Upper lobe of left lung (tissue), 6 donors: ENCODE measurements at places on chromosomes 13 and 19.

GRCh38 chr13:59416561-59416960, 747.2 kb downstream of the DIAPH3 start:
- DNase-seq, result no peak

DNA sequence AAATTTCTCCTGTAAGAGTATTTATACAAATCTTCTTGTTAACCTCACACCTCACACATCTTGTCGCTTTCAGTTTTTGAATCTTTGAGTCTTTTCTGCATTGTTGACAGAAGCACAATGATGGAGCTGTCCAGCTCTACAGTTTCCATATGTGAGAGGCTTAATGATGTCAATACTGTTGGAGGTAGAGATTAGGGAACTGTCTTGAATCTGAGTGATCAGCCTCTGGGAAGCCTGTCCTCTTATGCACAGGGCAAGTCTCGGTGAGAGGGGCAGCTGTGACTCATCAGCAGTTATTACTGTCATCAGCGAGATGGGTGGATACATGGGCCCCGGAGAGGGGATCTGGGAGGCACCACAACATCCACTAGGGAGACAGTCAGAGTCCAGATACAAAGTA, 4.6 kb upstream of the ITGBL1 start:
- DNase-seq, result no peak

DNA sequence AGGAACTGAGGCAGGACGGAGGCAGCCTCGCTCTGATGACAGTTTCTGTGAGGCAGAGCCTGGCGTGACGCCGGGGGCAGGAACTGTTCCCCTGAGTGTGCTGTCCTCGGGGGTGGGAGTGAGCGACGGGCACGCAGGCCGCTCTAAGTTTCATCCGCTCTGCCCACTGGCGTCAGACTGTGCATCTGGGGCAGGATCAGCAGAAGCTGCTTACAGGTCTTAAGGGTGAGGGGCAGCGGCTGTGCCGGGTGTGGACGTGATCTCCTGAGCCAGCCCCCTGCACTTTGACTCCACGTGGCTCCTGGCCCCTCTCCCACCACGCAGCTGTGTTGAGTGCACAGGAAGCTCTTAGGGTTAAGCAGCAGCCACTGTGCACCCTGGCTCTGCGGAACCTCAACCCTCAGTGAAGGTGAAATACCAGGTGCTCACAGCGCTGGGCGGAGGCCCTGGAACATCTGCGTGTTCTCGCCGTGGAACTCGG, 1.5 kb downstream of the GRK1 start:
- DNase-seq, result peak; percentile 58

DNA sequence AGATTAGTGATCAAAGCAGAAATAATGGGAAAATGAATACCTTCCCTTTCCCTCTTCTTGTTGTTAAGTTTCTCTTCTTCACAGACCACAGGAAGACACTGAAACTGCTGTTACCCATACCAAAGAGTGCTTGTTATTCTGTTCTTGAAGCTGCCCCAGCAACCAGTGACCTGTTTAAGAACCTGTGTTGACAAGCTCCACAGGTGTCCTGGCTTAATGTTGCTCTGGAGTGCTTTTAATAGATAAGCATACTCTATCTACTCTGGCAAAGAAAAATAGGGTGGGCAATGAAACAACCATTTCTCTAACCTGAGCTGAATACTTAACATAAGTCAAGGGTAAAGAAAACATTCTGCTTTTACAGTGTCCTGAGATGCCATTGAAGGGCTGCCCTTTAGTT, 506.7 kb upstream of the GPC6 start:
- DNase-seq, result no peak

- DNase-seq, result peak; percentile 41
Observed at GRCh38 chr19:55118401-55118991, 1.1 kb upstream of the PPP1R12C start.

DNA sequence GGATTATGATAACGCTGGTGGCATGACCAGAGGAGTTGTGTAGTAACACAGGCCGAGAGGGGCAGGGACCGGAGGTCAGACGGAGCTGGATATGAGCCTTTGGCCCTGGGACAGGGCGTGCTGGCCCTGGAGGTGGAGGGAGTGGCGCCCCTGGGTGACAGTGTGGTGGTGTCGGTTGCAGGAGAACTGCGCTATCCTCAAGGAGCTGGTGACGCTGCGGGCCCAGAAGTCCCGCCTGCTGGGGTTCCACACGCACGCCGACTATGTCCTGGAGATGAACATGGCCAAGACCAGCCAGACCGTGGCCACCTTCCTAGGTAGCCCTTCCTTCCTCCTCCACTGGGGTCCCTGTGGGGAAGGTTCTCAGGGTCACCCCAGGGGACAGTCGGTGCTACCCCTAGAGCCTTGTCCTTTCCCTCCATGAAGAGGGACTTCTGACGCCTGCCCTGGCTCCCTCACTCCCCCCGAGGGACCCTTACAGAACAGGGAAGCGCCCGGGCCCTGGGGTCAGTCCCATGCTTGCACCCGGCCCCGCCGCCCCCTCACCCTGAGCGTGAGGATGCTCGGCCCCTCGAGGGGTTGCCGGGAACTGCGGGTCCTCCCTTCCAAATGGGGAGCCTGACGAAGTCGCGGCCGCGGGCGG, 12.8 kb upstream of the ZNF554 start:
- no peak for DNase-seq

DNA sequence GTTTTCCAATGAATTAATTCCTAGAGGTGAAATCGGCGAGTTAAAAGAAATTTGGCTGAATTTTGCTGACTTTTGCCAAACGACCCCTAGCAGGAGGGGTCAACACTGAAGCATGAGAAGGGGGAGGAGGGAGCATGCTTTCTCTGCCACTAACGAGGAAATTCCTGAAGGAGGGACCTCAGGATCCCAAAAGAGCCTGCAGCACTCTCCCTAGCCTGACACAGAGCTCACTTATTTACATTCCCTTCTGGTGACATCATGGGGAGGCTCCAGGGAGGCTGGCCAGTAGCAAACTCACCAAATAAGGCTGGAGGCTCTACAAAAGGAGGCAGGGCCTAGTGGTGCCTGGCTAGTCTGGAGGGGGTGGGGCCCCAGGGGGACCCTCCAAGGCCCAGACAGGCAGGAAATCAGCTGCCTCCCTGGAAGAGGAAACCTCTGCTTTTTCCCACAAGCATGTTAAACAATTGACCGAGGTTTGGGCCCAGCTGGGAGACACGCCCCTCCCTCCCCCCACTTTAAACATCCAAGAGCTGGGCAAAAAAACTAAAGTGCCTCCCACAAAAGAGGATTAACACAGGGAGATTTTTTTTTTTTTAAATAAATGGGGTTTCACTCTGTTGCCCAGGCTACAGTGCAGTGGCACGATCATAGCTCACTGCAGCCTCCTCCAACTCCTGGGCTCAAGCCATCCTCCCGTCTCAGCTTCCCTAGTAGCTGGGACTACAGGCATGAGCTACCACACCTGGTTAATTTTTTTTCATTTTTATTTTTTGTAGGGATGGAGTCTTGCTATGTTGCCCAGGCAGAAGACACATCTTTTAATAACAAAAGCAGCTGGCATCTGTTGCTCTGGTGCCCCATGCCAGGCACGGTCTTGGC, 2.1 kb downstream of the DAPK3 start:
- peak; percentile 93 for DNase-seq

GRCh38 chr13:31503626-31504025, 235.7 kb upstream of the RXFP2 start:
- DNase-seq, result no peak

DNA sequence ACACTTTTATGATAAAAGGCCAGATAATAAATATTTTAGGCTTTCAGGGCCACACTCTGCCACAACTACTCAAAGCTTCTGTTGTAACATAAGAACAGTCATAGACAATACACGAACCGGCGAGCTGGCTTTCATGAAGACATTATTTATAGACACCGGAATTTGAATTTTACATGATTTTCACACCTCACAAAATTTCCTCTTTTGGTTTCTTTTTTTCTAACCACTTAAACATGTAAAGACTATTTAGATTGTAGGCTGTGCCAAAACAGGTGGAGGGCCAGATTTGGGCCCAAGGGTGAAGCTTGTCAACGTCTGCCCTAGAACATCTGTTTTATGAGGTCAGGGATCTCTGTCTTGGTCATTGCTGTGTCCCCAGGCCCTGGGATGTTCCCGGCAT, 29.7 kb upstream of the FXYD3 start:
- no peak for DNase-seq

- DNase-seq, result no peak
Observed at GRCh38 chr13:70023516-70023915, 84.1 kb upstream of the ATXN8OS start.

DNA sequence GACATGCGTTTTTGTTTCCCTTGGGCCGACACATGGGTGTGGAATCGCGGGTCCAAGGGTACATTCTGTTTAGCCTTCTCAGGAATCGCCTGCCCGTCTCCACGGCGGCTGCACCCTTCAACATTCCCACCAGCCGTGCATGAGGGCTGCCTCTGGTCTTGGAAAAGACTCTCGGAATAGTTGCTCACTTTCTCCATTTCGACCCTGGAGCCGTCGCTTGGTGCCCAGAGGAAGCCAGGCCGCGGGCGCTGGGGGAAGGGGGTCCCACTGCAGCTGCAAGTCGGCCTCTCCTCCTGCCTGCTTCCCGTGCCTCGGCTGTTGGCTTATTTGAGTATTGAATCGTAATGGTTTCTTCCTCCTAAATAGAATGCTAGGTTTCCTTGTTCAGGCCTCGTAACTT, 51.5 kb downstream of the KDM4B start:
- no peak for DNase-seq

DNA sequence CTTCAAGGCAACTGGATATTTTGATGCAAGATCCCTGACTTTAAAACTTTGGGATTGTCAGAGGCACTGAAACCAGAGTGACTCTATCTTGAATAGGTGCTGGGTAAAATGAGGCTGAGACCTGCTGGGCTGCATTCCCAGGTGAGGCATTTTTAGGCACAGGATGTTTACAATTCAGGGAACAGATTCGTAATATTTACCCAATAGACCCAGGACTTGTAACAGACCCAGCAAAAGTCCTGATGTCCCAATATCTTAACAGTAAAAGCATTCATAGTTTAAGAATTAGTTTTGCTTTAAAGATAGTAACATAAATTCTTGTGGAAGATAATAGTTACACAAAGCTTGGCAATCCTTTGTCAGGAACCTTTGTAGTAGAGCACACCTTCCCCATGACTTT, 166.2 kb downstream of the FGF14 start:
- DNase-seq, result no peak

- DNase-seq, result no peak
Observed at GRCh38 chr13:62337109-62337880, 921.6 kb upstream of the PCDH20 start.

GRCh38 chr19:1799695-1800342, 12.3 kb downstream of the ATP8B3 start:
- DNase-seq, result no peak

DNA sequence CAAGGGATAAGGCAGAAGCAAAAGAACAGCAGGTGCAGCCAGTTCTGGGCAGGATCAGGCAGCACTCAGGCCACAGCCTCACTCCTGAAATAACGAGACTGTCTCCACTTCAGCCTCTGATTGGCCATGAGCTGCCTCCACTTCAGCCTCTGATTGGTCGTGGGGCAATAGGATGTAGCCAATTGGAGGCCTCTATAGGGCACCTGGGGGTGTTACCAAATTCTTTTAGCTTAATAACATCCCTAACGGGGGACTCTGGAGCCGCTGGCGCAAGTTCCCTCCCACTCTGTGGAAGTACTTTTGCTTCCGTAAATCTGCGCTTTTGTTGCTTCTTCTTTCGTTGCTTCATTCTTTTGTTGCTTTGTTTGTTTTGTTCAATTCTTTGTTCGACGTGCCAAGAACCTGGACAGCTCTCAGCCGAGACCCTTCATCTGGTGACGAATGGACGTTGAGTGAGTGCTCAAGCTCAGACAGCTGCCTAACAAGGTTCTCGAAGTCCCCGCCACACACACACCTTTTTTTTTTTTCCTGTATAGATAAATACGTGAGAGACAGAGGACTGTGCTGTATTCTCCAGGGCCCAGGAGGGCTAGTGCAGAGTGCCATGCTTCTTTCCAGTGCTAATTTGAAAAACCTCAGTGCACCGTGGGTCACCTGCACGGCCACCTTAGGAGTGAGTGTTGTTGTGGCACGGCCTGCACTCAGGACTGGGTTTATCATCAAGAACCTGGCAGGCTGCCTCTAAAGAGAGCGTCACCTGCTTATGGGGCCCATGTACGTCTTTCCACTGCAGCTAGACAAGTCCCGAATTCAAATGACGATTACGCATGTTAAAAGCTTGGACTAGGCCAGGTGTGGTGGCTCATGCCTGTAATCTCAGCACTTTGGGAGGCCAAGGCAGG, 32.0 kb upstream of the TUBGCP3 start:
- DNase-seq, result peak; percentile 78

DNA sequence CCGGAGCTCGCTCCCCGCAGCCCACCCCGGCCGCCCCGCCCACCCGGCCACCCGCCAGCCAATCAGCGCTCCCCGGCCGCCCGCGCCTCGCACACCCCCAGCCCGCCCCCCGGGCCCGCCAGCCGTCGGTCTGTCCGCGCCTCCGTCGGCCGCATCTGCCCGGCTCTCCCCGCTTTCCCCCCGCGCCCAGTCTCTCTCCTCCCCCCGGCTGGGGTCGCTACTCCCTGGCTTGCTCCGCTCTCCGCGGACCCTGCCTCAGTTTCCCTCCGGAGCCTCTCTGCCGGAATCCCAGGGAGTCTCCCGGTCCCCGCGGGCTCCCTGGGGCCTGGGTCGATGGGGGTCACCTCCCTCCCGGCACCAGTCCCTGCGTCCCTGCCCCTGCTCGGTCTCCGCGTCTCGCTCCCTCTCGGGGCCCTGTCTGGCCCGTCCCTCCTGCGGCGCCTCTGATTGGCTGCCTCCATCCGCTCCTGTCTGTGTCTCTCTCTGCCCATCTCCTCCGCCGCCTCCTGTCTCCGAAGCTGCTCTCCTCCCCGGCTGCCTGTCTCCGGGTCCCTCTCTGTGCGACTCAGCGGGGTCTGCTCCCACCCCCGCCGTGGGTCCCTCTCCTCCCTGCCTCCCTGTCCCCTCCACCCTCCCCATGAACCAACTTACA, 484 bp downstream of the IL11 start:
- DNase-seq, result no peak

DNA sequence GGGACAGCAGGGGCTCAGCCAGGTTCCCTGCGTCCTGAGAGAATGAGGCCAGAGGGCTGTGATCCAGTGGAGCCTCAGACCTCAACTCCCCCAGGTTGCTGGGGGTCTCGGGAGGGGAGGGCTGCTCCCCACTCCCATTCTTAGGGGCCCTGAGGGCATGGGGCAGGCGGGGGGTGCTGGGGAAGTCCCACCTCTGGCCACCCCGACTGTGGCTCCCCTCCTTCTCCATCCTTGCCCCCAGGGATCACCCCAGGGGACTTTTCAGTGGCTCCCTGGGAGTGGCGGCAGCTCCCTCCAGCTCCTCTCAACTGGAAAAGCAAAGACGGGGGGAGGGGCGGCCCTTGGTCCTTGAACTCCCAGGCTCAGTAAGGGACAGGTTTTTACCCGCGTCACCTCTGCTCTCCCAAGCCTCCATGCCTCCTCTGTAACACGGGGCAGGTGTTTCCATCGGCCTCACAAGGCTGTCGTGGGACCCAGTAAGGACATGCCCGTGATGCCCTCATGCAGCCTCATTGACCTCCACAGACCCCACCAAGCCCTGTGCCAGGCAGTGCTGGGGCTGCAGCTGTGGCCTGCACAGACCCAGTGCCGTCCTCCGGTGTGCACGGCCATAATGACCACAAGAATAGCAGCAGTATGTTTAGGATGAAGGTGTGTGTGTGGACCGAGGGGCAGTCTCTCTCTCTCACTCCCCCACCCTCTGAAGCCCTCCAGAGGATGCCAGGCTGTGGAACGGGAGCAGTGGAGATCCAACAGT, 11.6 kb upstream of the TOMM40 start:
- DNase-seq, result no peak

- DNase-seq, result no peak
Observed at GRCh38 chr19:34998777-34999497, 1.2 kb upstream of the GRAMD1A start.

- no peak for DNase-seq
Observed at GRCh38 chr13:62626771-62627170, 1211.1 kb upstream of the PCDH20 start.
